ENCODE measurements at places on chromosomes 13 and 19.
A peak's percentile ranks its signal among the peaks of the same experiment; 100 is the strongest.

DNA sequence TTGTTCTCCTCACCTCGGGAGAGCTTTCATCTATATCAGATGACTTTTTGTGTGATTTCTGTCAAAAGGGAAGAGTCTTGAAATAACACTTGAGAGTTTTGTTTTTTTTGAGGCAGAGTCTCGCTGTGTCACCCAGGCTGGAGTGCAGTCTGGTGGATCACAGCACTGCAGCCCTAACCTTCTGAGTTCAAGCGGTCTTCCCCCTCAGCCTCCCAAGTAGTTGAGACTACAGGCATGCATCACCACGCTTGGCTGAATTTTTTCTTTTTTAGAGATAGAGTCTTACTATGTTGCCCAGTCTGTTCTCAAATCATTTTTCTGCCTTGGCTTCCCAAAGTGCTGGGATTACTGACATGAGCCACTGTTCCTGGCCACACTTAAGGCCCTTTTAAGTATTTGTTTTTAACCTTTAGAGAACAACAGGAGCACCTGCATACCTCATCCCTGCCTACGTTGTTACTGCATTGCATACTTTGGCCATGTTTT, 11.4 kb downstream of the NDFIP2 start:
- no peak for DNase-seq

- DNase-seq = no peak
Observed at GRCh38 chr13:42218576-42218975, 53.4 kb upstream of the AKAP11 start.

GRCh38 chr19:35116072-35116801, 614 bp downstream of the FXYD3 start:
- DNase-seq = no peak

- DNase-seq = no peak
Observed at GRCh38 chr13:23674795-23675640, 104.8 kb downstream of the TNFRSF19 start.

GRCh38 chr19:23116802-23117571, at the start of gene ZNF730:
ZNF730 (plus strand) TSS chr19:23117025; CDS start chr19:23117174, 149 bp downstream.
- peak; percentile 10 for DNase-seq

DNA sequence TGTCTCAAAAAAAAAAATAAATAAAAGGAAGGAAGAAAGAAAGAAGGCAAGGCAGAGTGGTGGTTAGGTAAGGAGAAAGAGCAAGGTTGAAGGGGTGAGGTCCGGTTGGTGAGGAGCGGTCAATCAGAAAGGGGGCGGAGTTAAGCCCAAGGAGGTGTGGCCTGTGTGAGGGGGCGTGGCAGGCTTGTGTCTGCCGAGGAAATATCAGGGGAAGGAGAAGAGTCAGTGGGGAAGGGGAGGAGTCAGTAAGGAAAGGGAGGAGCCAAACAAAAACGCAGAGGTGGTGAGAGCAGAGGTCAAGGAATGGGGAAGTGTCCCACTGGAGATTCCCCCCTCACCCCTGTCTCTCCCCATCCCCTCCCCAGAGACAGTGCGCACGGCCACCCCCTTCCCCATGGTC, 5.9 kb downstream of the CACNG7 start:
- DNase-seq = no peak

- no peak for DNase-seq
Observed at GRCh38 chr19:6498294-6499036, 3.6 kb downstream of the TUBB4A start.

- DNase-seq = no peak
Observed at GRCh38 chr19:31725051-31725450, 375.8 kb upstream of the TSHZ3 start.

- no peak for DNase-seq
Observed at GRCh38 chr13:100428986-100429385, 159.6 kb downstream of the GGACT start.

GRCh38 chr19:53156850-53157249, 2.0 kb downstream of the ZNF347 start:
- DNase-seq = no peak

GRCh38 chr19:56838024-56838908, 2.3 kb downstream of the PEG3 start:
- no peak for DNase-seq

- DNase-seq = no peak
Observed at GRCh38 chr13:71457645-71458044, 409.4 kb downstream of the DACH1 start.

DNA sequence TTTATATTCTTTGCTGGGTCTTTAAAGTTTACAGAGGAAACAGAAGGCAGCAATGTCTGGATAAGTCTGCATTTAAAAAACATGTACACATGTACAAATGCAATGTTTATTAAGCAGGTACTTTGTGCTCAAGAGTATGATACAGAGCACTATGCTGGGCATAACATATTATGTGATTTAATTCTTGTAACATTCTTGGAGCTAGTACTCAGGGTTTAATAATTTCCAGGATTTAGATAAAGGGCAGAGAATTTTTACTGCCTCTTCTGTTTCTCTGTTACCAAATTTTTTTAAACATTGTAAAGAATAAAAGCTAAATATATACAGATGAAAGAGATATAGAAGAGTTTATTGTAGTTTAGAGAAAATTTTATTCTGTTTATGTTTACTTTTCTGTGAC, 152.7 kb downstream of the ZNF737 start:
- DNase-seq = no peak

DNA sequence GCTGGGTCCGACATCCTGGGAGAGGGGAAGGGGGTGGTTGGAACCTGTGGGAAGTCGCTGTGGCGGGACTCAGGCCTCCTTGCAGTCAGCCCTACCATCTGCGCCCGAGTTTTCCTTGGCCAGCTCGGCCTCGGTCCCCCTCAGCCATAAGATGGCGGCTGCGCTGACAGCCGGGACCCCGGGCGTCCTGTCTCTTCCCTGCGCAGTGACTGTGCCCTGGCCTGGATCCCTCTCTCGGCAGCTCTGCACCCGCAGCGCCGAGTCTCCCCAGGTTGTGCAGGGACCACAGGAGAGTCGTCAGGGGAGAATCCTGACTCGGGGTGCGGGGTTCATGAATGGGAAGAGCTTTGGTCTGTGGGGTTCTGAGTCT, 345 bp downstream of the ZNF257 start:
- no peak for DNase-seq

- peak; percentile 43 for DNase-seq
Observed at GRCh38 chr19:2270423-2271233, 11.3 kb downstream of the PEAK3 start.

- no peak for DNase-seq
Observed at GRCh38 chr13:46934749-46935148, 37.9 kb upstream of the HTR2A start.

- DNase-seq = no peak
Observed at GRCh38 chr13:110396913-110397381, 89.9 kb downstream of the COL4A2 start.

DNA sequence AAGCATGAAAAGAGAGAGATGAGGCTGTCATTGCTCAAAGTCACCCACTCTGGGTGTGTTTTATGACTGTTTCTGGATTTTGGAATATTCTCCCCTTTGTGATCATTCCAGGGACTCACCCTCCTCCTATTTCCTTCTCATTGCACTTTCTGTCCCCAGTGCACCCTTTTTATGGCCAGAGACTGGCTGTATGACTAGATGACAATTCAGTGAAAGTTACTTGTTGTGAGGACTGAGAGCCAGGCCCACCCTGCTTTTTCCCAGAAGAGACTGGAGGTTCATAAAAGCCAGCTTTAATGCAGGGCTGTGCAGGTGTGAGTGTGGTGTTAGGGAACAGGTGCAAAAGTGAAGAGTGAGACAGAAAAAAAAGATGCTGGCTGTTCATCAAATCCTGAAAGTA, 17.3 kb downstream of the CEACAM7 start:
- no peak for DNase-seq

- no peak for DNase-seq
Observed at GRCh38 chr13:31663880-31664585, 75.3 kb upstream of the RXFP2 start.

- DNase-seq = no peak
Observed at GRCh38 chr13:67273001-67273400, 42.9 kb upstream of the PCDH9 start.

GRCh38 chr19:29060813-29061364, 152.1 kb downstream of the UQCRFS1 start:
- no peak for DNase-seq

DNA sequence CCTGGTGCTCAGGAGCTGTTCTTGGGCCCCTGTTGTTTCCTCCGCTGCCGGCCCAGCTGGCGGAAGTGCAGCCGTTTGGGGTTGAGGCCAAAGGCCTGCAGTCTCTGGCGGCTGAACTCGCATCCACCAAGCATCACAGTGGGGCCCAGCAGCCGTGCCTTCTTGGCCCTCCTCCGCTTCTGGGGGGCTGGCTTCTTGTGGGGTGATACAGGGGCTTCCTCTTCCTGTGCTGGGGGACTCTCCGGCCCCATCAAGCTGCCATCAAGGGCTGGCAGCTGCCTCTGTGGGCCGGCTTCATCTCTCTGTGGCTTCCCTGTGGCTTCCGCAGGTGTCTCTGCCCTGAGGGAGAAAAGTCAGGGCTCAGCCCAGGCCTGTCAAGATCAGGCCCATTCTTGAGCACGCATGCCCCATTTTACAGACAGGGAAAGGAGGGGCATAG, 10.3 kb downstream of the ATG4D start:
- DNase-seq = no peak

DNA sequence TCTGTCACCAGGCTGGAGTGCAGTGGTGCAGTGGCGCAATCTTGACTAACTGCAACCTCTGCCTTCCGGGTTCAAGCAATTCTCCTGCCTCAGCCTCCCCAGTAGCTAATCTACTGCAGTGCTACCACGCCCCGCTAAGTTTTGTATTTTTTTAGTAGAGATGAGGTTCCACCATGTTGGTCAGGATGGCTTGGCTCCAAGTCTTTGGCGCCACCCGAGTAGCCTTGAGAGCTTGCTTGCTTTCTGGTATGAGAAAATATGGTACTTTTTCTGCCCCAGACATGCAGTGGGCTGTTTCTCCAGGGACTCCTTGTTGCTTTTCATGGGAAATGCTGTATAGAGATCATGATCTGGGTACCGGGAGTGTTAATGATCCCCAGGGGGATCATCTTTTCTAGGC, 34.5 kb upstream of the GTF3A start:
- DNase-seq = no peak

- DNase-seq = no peak
Observed at GRCh38 chr13:113432506-113433270, 20.6 kb downstream of the ADPRHL1 start.

DNA sequence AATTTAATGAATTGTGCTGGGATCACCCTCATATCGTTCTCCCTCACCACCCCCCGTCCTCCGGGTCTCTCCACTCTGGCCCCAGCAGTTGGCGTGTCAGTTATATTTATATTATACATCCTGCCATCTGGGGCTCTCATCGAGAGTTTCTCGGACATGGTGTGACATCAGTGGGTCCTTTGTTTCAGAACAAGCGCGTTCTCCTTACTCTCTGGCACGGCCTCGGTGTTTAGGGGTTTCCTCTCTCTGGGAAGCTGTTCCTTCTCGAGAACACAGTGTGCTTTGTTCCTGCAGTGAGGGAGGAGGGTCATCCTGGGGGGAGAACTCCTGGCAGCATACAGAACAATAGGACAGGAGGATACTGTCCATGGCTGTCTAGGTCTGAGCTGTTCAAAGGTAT, 9.8 kb upstream of the MCF2L start:
- no peak for DNase-seq

DNA sequence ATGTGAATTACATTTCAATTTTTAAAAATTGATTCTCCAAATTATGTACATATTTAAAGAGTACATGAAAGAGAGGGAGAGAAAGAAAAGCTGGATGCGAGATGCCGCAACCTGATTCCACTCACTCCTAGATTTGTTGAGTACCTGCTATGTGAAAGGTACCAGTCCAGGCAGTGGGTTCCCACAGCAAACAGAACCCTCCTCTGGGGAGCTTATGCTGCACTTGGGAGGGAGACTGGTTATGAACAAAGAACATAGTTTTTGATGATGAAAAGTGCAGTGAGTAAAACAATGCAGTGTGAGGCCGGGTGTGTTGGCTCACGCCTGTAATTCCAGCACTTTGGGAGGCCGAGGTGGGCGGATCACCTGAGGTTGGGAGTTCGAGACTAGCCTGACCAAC, 43.4 kb downstream of the ACTN4 start:
- DNase-seq = no peak

DNA sequence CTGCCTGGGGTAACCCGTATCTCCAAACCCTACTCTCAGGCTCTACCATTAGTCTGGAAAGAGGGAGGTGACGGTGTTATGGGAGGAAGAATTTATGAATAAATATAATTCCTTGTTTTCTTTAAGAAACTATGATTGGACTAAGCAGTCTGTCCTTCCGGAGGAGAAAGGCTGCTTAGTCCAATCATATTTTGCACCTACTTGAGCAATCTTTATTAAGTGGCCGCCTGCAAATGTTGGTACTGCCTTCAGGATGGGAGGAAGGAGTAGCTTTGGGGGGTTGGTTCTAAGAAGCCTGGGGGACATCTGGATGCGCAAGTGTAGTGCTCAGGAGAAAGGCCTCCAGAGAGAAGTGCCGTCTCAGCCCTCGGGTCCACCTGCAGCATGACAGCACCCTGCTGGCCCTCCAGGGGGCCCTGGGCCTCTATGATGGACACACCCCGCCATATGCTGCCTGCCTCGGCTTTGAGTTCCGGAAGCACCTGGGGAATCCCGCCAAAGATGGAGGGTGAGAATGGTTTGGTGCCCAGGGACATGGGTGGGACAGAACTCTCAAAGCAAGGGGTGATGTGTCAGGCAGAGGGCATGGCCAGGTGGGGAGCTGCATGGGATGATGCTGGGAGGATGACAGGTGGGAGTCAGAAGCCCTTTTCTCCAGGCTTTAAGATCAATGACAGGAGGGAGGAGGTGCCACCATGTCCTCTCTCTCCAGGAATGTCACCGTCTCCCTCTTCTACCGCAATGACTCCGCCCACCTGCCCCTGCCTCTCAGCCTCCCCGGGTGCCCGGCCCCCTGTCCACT, 4.1 kb downstream of the ACP4 start:
- no peak for DNase-seq

DNA sequence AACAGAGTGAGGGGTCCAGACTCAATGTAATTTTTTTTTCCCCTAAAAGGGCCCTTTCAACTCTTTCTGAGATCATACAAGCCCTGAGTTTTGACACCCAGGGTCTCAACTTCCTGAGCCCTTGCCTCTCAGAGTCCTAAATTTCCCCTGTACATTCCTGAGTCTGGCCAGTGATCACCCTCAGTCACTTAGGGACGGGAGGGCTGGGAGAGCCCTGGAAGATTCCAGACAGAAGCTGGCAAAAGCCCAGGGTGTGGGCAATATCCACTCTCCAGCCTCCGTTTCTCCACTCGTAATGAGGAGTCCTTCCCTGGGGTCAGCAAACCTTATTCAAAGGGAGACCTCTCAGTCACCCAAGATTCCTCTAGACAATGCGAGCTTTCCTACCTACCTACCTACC, 1.6 kb downstream of the PPP1R13L start:
- no peak for DNase-seq

DNA sequence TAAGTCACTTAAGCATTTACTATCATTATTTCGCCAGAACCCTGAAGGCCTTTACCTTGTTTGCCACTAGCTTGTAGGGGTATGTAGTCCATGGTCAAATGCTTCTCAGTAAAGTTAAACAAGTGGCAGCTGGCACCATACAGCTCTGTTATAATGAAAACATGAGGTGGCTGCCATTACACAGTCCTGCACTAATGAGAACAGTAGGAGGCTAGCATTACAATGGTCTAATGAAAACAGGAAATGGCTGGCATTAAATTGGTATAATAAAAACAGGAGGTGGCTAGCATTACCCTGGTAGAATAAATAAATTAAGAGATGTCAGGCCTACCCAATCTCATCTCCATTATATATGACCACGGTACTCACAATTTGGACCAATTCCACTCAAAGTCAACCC, 107.5 kb downstream of the PCDH17 start:
- DNase-seq = no peak
